Astrocyte (in vitro differentiated cells and primary cell): ENCODE measurements at places on chromosomes 2 and 18. TPM values are rescaled to one million over a fixed set of nuclear protein-coding genes. Genes with fewer than 3 reads are reported as not detected.
A peak's percentile ranks its signal among the peaks of the same experiment; 100 is the strongest.

Gene CCDC178
- total RNA-seq: 0.30 TPM in 1 of 2 replicates, not detected in the other

Gene CKAP2L
- 0.96 and 2.1 TPM in 2 replicates for total RNA-seq

Gene MITD1
- 16.7 and 20.9 TPM in 2 replicates for total RNA-seq

Gene ADRA2B
- not detected in 2 replicates for total RNA-seq

Gene GALNT14
- total RNA-seq: 2.1 and 2.9 TPM in 2 replicates

Gene DSG2
- 154 and 168 TPM in 2 replicates for total RNA-seq

Gene SCN2A
- total RNA-seq: 7.5 and 8.2 TPM in 2 replicates

Gene CCL20
- not detected in 2 replicates for total RNA-seq

Gene GPBAR1
- total RNA-seq: 0.55 and 0.70 TPM in 2 replicates

Gene MEIS1
- 3.4 and 5.2 TPM in 2 replicates for total RNA-seq

- DNase-seq: no peak
These were observed 118.4 kb downstream of the LNPK start for GRCh38 chr2:175883586-175884194.

- DNase-seq: peak; percentile 37
These were observed 334.5 kb upstream of the CDH2 start for GRCh38 chr18:28511413-28511821.

DNA sequence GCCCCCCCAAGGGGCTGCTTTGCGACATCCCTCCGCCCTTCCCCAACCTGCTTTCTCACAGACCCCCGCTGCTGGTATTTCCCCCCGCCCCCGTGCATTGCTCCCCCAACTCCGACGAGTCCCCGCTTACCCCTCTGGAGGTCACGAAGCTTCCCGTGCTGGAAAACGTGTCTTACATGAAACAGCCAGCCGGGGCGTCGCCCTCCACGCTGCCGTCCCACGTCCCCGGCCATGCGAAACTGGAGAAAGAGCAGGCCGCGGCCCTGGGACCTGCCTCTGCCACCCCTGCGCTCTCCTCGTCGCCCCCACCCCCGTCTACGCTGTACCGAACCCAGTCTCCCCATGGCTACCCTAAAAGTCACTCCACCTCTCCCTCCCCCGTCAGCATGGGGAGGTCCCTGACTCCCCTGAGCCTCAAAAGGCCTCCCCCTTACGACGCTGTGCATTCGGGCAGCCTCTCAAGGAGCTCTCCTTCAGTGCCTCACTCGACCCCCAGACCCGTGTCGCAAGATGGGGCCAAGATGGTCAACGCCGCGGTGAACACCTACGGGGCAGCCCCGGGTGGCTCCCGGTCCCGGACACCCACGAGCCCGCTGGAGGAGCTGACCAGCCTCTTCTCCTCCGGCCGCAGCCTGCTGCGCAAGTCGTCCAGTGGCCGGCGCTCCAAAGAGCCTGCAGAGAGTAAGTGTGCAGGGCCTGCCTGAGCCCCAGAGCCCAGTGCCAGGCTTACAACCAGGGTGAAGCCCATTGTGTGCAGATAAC lies 183.0 kb downstream of the NYAP2 start:
- no peak for DNase-seq

DNA sequence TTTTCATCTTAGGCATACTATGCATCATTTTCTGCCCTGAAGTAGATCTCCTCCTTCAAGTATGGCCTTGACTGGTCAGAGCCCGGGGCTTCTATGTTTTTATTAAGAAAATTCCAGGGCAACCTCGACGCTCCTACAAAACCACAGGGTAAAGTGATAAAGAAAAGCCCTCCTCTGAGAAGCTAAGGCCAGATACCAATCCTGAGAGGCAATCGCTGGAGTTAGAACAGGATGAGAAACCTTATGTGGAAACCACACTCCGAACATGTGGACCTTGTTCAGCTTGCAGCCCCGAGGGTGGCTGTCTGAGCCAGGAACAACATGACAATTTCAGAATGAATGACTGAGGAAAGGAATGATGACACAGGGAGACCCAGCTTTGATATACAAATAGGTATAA lies 35.6 kb downstream of the RMC1 start:
- peak; percentile 74 for DNase-seq

GRCh38 chr2:189751080-189751658 lies 11.4 kb downstream of the OSGEPL1 start:
- no peak for DNase-seq

DNA sequence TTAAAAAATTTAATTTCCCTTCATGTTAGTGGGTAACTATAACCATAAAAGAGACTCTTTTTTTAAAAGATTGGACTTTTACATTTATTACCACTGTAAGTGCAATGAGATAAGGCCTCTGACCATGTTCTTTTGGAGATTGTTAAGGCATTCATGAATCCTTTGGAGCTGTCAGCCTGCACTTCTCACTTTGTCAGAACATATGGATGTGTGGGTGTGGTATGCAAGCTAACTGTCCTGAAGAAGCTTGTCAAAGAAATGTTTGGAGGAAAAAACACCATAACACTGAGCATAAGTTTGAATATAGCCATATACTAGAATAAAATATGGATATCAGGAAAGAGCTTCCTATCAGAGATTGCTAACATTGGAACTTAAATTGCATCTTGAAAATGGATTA lies 754.1 kb downstream of the DPP10 start:
- no peak for DNase-seq

DNA sequence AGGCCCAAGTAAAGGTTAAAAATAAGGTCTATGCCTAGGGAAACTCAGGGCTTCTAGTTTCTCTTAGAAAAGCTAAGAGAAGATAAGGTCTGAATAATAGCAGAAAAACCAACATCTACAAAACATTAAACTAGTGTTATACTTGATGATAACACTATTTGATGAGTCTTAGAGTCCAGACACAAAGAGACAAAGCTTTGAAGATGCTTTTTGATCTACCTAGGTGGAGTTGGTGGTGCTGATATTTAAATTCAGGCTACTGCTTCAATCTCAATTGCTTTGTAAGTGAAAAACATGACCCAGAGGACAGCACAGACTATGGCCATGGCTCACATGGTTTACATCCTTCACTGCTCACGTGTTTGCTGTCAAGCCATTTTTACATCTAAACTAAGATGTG lies 11.7 kb upstream of the MFF start:
- no peak for DNase-seq

DNA sequence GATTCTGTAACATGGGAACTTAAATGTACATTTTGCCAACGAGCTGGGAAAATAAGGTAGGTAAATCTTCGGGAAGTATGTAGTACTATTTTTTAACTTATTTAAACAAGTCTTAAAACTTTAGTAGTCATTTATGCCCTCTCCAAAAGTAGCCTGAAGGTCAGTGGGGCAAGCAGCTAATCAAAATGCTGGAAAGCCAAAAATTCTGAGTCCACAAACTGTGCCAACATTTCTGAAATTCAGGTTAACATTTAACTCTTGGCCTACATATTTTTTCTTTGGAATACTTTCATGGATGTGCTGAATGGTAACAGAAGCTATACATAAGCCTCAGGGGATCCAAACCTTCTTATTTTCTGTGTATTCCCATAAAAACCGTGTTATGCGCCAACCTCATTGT lies 26.3 kb downstream of the WDR75 start:
- DNase-seq: no peak

GRCh38 chr2:94870440-94871225 lies 597 bp upstream of the TEKT4 start:
- DNase-seq: no peak

- peak; percentile 7 for DNase-seq
These were observed 21.7 kb downstream of the BCL2 start for GRCh38 chr18:63297687-63298399.

GRCh38 chr2:200534572-200534971 lies 8.6 kb downstream of the SGO2 start:
- DNase-seq: no peak

- DNase-seq: no peak
These were observed 101.1 kb upstream of the GLI2 start for GRCh38 chr2:120634533-120634932.

GRCh38 chr2:239307921-239308613 lies 92.8 kb downstream of the HDAC4 start:
- no peak for DNase-seq

- no peak for DNase-seq
These were observed 31.3 kb downstream of the NCK2 start for GRCh38 chr2:105775809-105776559.

GRCh38 chr18:56124186-56124585 lies 514.2 kb downstream of the TXNL1 start:
- DNase-seq: peak; percentile 96

DNA sequence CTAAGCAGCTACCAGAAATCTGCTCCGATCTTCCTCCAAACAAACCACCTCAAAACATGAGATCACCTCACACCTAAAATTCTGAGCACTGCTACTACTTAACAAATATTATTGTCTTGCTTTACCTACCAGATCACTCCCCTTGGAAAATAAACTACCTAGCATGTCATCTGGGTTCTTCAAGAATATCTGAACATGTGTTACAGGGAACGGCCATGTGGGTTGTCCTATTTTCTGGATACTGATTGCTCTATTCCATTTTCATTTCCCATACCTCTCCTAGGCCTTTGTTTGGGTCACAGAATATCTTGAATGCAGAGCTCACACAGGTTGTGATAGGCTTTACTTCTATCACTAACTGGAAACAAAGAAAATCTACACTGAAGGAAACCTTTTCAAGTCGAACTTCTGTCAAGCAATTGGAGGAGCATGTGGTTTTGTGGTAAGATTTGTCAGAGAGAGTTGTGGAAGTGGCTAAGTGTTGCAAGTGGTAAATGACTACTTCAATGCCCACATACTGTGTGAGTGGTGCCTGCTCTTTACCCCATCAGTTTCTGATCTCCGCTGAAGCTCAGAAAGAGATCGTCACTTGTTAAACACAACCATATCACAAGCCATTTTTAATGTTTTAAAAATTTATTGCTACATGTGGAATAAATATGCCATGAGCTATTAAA lies 739.1 kb upstream of the ZEB2 start:
- DNase-seq: peak; percentile 80

GRCh38 chr2:16413285-16413684 lies 252.3 kb downstream of the CYRIA start:
- DNase-seq: no peak

DNA sequence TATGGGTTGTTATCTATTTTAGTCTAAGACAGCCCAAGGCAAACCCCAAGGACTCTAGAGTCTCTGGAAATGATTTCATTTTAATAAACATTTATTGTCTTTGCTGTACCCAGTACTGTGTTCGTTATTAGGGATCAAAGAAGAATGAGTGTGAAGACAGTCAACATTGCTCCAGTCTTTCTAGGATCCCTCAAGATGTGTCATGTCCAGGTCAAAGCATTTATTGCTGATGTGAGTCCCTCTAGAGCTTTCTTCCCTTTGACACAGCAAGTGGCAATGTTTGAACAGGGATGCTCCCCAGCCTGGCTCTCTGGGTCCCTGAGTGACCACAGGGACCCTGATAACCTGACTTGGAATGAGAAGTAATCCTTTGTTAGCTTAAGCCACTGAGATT lies 123.1 kb upstream of the STK17B start:
- no peak for DNase-seq

- peak; percentile 79 for DNase-seq
These were observed 35.2 kb upstream of the GPD2 start for GRCh38 chr2:156400706-156401678.

- DNase-seq: no peak
These were observed 644.3 kb downstream of the CBLN2 start for GRCh38 chr18:71899707-71900472.

DNA sequence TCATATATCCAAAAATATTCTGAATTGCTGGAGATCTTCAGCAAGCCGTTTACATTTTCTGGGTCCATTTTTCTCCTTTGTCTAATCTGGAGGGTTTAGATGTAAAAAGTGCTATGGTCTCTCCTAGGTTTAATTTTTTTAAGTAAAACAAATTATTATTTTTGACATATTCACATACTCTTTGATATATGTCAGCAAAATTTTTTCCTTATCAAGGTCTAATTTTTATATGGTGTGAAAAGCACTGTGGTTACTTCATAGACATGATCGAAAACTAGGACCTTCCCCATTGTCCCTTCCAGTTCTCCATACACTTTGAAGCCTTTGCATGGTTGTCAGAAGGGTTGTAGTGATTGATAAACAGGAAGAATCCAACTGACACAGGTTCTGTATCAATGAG lies 168.2 kb downstream of the PLCL1 start:
- no peak for DNase-seq

DNA sequence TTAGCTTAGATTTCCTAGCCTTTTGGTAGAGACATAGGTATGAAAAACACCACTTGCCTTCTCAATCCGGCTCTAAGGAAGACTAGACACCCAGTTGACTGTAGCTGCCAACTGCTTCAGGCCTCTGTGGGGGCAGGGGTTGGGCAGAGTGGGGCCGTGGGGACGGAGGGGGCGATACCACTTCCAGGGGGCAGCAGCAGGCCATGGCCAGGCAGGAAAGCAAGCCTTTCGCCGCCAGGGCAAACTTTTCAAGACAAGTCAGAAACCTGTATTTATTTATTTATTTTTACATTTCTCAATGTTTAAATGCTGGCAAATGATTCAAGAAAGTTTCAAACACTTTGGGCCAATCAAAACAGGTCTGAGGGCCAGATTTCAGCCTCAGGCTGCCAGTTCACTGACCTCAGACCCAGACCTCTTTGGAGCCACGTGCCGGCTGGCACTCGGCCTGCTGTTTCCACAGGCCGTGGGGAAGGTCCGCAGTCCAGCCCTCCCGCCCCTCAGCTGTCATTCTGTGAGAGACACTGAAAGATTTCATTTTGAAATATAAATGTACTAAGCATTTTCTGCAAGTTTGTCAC lies 63.8 kb downstream of the MEX3C start:
- DNase-seq: no peak

DNA sequence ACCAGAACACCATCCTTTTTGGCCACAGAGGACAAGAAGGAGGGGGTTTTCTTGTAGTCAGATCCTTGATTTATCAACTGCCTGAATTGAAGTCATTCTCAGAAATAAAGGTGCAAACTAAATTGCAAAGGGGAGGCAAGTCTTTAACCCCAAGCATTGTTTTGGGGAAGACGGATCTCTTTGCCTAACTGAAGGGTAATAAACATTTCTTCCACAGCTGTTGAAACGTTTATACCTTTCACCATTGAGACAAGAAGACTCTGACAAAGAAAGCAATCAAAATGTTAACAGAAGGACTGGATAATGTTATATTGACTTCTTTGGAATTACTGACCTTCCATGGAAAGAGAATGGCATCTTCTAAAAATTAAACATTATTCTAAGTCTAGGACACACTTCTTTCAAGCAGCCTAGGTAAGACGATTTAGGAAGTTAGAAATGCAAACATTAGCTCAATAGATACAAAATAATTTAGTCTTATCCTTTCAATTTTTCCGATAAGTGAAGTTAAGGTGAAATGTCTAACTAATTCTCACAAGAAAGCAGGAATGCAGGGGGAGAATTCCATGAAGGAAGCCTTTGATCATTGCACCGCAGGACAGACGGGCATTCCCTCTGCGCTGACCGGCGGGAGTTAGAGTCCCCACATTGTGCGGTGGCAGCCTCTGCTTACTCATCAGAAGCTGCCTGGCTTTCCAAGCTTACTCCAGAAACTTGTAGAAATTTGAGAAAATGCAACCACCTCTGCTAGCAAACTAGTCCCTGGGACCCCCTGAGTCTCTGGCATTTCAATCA lies 69.4 kb upstream of the COPS8 start:
- DNase-seq: no peak

- DNase-seq: no peak
These were observed 222.7 kb upstream of the PIK3C3 start for GRCh38 chr18:41732356-41732755.

- peak; percentile 36 for DNase-seq
These were observed 108.2 kb downstream of the TCF4 start for GRCh38 chr18:55479656-55480420.

GRCh38 chr2:120902592-120902991 lies 166.9 kb downstream of the GLI2 start:
- DNase-seq: no peak

GRCh38 chr2:205763708-205764211 lies 81.5 kb downstream of the NRP2 start:
- peak; percentile 94 for DNase-seq
